Suppressor macrophage treated with lipopolysaccharide for 1 hour (primary cell): ENCODE measurements at places on chromosomes 6 and 20.

GRCh38 chr6:5673019-5673790 lies 333.5 kb downstream of the NRN1 start:
- DNase-seq = peak; percentile 33

- no peak for DNase-seq
Measured at GRCh38 chr6:107230024-107230423, 114.7 kb upstream of the BEND3 start.

DNA sequence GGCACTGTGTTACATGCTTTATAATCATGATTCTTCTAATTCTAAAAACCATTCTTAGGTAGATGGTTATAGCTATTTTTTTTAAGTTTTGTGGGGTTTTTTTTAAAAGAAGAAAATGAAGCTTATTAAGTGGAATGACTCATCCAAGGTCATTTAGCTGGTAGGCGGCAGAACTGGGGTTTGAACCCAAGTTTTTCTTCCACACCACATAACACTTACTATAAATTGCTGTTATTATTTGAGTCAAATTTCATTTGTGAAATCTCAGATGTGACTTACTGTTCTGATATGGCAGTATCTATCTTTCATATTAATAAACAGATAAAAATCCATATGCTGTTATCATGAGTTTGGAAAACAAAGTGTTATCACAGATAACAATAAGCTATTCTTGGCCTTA lies 10.4 kb upstream of the COL10A1 start:
- DNase-seq = no peak

GRCh38 chr20:35953387-35954199 lies 709 bp downstream of the SCAND1 start:
- DNase-seq = peak; percentile 47

- no peak for DNase-seq
Measured at GRCh38 chr6:41055149-41055548, 2.1 kb downstream of the APOBEC2 start.

DNA sequence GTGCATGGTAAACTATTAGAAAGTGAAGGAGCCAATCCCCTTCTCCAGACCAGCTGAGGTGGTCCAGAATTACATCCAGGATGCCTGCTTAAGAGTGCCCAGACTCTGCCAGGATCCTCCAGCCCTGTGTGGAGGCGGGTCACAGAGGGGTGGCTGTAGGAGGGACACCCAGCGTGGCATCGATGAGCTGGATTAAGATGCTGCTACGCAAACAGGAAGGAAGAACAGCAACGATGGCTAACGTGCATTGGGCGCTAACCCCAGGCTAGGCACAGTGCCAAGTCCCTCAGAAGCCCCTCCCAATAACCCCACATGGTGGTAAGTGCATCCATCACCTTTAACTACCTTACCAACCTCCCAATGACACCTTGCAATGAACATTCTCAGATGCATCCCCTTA lies 63.9 kb upstream of the MRPS10 start:
- DNase-seq = no peak

DNA sequence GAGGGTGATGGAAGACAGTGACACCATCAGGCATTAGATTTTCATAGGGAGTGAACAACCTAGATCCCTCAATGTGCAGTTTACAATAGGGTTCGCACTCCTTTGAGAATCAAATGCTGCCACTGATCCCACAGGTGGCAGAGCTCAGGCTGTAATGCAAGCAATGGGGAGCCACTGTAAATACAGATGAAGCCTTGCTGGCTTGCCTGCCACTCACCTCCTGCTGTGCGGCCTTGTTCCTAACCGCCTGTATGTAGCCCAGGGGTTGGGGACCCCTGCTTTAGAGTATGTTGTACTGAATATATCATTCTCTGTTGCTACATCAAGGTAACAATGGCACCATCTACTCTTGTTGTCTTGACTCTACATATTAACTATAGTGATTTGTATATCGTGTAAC lies 37.1 kb downstream of the TPD52L1 start:
- no peak for DNase-seq
